ENCODE measurements at places on chromosomes 6 and 20.

GRCh38 chr6:91081452-91082067 is 494.7 kb upstream of the MAP3K7 start:
- DNase-seq, result no peak

DNA sequence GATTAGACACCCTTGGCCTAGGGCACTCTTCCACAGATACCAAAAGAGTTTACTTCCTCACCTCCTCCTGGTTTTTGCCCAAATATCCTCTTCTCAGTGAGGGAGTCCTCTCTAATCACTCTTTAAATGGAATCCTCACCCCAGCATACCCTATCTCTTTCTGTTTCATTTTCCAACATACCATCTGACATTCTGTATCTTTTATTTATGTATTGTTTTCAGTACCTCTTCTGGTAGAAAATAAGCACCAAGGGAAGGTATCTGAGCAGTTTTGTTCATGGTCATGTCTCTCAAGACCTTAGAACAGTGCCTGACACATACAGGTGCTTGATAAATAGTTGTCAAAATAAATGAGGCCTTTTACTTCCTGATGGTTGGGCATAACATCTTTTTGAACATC is 55.1 kb downstream of the KIAA0408 start:
- no peak for DNase-seq

- no peak for DNase-seq
These were observed 135.3 kb upstream of the EEF1E1 start for GRCh38 chr6:8237668-8238067.

- no peak for DNase-seq
These were observed 2.0 kb upstream of the ACSS1 start for GRCh38 chr20:25059866-25060465.

DNA sequence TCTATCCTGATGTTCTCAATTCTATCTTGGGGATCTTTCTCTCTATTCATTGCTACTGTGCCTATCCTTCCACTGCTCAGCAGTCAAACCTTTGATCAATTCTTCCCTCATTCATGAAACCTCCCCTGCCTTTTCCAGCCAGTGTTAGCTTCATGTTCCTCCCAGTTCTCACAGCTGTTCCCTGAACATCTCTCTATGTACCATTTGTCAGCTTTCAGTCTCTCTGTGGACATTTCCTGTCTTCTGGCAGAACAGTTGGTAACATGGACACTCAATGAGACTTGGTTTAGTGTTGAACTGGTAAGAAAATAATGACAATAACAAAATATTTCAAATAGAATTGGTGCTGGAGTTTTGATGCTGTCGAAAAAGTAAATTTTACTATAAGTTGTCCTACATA is 26.2 kb downstream of the SPTLC3 start:
- DNase-seq, result no peak
